ENCODE measurements at places on chromosomes 6 and 20. TPM values are rescaled to one million over a fixed set of nuclear protein-coding genes. Genes with fewer than 3 reads are reported as not detected.

The SMOC2 gene
- not detected for total RNA-seq

DNA sequence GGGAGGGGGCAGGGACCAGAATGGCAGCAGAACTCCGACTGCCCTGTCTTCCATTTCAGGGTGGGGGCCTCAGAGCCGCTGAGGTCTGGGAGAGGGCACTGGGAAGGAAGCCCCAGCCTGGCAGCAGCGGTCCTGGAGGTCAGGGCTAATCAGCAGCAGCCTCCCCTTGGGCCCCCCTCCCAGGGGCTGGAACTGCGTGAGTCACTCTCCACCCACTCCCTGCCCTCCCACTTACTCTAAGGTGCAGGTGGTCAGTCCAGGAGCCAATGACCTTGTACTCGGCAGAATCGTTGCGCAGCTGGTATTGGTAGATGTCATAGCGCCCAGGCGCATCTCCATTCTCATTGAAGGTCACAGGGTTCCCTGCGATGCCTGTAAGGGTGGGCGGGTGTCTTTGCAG lies 105.9 kb downstream of the GRM4 start:
- H3K36me3 ChIP-seq: no peaks in the 10 kb centered on the region
- no peak overlapping the region for H3K4me3 ChIP-seq
- no peak for DNase-seq
- no peak overlapping the region for H3K27ac ChIP-seq
- no peaks in the 10 kb centered on the region for H3K27me3 ChIP-seq
- no peaks in the 10 kb centered on the region for H3K4me1 ChIP-seq

GRCh38 chr20:2114990-2115681 lies 13.5 kb downstream of the STK35 start:
- H3K4me1 ChIP-seq: peaks cover 15% of the 10 kb centered on the region
- DNase-seq: no peak
- peaks cover 6% of the 10 kb centered on the region for H3K36me3 ChIP-seq
- no peaks in the 10 kb centered on the region for H3K27me3 ChIP-seq

GRCh38 chr20:39936401-39936800 lies 752.6 kb downstream of the MAFB start:
- H3K27me3 ChIP-seq: no peaks in the 10 kb centered on the region
- no peaks in the 10 kb centered on the region for H3K36me3 ChIP-seq
- no peak overlapping the region for H3K27ac ChIP-seq
- no peak for DNase-seq
- no peaks in the 10 kb centered on the region for H3K4me1 ChIP-seq
- H3K4me3 ChIP-seq: no peak overlapping the region

- H3K4me1 ChIP-seq: no peaks in the 10 kb centered on the region
- no peak overlapping the region for H3K27ac ChIP-seq
- DNase-seq: no peak
- no peaks in the 10 kb centered on the region for H3K27me3 ChIP-seq
Measured at GRCh38 chr6:163620670-163621330, 206.3 kb downstream of the QKI start.

GRCh38 chr6:128280960-128281359 lies 239.4 kb downstream of the PTPRK start:
- H3K4me3 ChIP-seq: no peak overlapping the region
- no peaks in the 10 kb centered on the region for H3K36me3 ChIP-seq
- H3K27me3 ChIP-seq: no peaks in the 10 kb centered on the region
- H3K4me1 ChIP-seq: no peaks in the 10 kb centered on the region
- H3K27ac ChIP-seq: no peak overlapping the region
- no peak for DNase-seq

DNA sequence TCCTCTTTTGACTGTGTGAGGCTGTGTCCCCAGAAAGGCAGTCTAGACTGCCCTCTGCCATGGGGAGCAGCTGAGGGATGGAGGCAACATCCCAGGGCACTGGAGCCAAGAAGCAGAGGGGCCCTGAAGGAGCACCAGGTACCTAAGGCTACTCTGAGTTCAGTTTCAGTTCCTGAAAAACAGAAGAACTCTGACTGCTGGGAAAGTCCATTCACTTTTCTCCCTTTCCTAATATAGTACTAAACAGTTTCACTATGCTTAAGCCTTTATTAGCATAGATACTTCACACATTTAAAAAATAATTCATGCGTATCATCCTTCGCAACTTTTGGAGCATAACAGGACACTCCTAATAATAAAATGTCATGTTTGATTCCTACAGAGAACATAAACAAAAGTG lies 130.0 kb downstream of the FOXC1 start:
- no peak overlapping the region for H3K27ac ChIP-seq
- no peak for DNase-seq
- no peaks in the 10 kb centered on the region for H3K4me1 ChIP-seq

- H3K4me1 ChIP-seq: no peaks in the 10 kb centered on the region
- no peaks in the 10 kb centered on the region for H3K27me3 ChIP-seq
- H3K4me3 ChIP-seq: no peak overlapping the region
- no peak for DNase-seq
- H3K27ac ChIP-seq: no peak overlapping the region
Measured at GRCh38 chr20:38238829-38239228, 21.7 kb downstream of the KIAA1755 start.

The ZNF334 gene
- not detected for total RNA-seq

The RAMACL gene
- total RNA-seq: 0.43 TPM

- H3K36me3 ChIP-seq: no peaks in the 10 kb centered on the region
- no peak overlapping the region for H3K4me3 ChIP-seq
- DNase-seq: no peak
- no peaks in the 10 kb centered on the region for H3K27me3 ChIP-seq
- H3K4me1 ChIP-seq: no peaks in the 10 kb centered on the region
Measured at GRCh38 chr6:129472239-129472638, 237.7 kb downstream of the ARHGAP18 start.

- H3K4me3 ChIP-seq: no peak overlapping the region
- no peaks in the 10 kb centered on the region for H3K27me3 ChIP-seq
- H3K27ac ChIP-seq: no peak overlapping the region
- no peaks in the 10 kb centered on the region for H3K4me1 ChIP-seq
- DNase-seq: no peak
Measured at GRCh38 chr6:122580737-122581136, 29.5 kb upstream of the PKIB start.

The GPANK1 gene
- 12.8 TPM for total RNA-seq

DNA sequence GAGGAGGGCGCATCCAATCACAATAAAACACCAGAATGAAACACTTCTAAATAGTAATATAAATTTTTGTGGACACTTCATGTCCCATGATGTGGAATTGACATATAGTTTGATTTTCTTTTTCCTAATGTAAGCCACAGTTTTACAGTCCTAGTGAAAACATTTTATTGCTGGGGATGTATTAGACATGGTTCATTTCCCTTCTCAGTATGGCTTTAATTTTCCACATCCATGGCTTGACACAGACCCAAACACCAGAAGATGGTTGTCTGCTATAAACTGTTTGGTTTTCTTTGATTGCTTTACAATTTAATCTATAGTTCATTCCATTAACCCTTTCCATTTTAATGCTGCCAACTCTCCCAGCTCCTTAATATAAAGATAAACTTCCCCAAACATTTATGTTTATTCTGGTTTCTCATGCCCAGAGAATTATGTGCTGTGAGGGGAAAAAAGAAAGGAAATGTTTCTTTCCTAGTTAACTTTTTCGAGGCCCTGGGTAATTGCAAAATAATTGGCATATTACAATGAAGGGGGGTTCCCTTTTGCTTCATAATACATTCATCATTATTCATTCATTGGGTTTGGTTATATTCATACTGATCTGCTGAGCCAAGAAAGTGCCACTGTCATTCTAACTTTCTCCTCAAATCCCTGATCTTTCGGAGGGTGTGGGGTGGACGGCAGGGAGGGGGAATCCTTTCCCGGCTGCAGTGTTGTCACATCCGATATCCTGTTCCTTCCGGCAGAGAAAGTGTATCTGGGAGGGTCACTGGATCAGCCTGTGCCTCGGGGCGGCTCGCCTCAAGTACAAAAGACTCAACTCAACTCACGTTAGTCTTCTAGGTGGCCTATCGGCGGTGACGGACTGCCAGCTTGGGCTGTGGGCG lies 127.6 kb upstream of the TFAP2D start:
- no peaks in the 10 kb centered on the region for H3K36me3 ChIP-seq
- H3K27me3 ChIP-seq: no peaks in the 10 kb centered on the region
- no peak for DNase-seq
- H3K27ac ChIP-seq: no peak overlapping the region
- H3K4me1 ChIP-seq: no peaks in the 10 kb centered on the region

The PRICKLE4 gene
- total RNA-seq: 0.61 TPM

GRCh38 chr6:26172608-26172968 lies 85.4 kb downstream of the HFE start:
- H3K4me3 ChIP-seq: peak overlapping the region; percentile 78
- DNase-seq: peak; percentile 55
- no peaks in the 10 kb centered on the region for H3K27me3 ChIP-seq
- no peaks in the 10 kb centered on the region for H3K36me3 ChIP-seq
- peaks cover 28% of the 10 kb centered on the region for H3K4me1 ChIP-seq

The PAX1 gene
- not detected for total RNA-seq

DNA sequence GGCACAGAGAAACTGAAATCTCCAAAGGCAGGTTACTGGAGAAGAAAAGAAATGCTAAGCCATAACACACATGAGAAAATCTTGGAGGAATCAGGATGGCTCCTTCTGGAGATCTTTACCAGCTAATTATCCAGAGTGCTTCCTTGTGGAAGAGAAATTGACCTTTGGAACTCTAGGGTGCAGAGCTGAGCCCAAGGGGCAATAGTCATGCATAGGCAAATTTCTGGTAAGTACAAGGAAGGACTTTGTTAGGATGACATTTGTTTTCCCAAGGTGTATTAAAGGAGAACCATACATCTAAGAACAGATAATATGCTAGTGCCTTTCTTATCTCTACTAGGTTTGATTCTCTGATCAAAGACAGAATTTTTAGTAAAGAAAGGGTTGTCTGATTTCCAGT lies 670.6 kb downstream of the DHX35 start:
- DNase-seq: no peak
- H3K4me3 ChIP-seq: no peak overlapping the region
- no peaks in the 10 kb centered on the region for H3K36me3 ChIP-seq
- no peaks in the 10 kb centered on the region for H3K27me3 ChIP-seq
- no peak overlapping the region for H3K27ac ChIP-seq

DNA sequence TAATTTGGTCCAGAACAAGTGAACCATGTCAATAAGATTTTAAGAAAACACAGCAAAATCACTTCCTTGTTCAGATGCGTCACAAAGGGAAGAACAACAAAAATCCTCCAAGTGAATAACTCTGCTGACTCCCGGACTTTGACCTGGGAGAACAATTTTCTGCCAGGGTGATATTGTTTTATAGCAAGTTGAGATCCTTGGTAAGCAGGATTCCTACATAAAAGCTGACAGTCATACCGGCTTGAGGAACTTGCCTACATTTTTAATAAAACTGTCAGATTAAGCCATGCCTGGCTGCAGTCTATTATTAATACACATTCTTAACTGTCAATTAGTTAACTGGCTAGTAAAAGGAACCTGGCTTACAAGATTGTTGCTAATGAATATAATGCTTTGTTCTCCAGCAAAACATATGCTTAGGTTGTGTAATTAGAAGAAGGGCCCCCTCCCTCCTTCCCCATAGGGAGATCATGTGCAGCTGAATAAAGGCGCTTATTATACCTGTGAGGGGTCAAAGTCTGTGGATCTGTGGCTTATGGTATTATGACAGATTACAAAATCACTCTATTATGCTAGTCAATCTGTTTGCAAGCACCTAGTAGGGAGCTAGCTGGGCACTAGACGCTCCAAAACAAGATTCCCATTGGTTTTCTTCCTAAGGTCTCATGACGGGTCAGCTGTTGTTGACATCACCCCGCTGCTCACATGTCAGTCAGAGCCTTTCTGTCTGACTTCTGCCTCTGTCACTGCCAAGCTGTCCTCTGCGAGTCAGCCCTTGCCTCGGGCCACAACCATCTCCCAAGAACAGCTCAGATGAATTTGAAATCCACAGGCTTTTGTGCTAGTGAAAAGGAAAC lies 44.6 kb upstream of the SEC63 start:
- no peaks in the 10 kb centered on the region for H3K27me3 ChIP-seq
- H3K4me1 ChIP-seq: no peaks in the 10 kb centered on the region
- no peak for DNase-seq
- no peak overlapping the region for H3K27ac ChIP-seq

GRCh38 chr6:100268326-100268725 lies 196.4 kb downstream of the SIM1 start:
- no peak overlapping the region for H3K4me3 ChIP-seq
- no peak for DNase-seq
- H3K27me3 ChIP-seq: no peaks in the 10 kb centered on the region
- H3K4me1 ChIP-seq: no peaks in the 10 kb centered on the region
- H3K27ac ChIP-seq: no peak overlapping the region
- no peaks in the 10 kb centered on the region for H3K36me3 ChIP-seq

DNA sequence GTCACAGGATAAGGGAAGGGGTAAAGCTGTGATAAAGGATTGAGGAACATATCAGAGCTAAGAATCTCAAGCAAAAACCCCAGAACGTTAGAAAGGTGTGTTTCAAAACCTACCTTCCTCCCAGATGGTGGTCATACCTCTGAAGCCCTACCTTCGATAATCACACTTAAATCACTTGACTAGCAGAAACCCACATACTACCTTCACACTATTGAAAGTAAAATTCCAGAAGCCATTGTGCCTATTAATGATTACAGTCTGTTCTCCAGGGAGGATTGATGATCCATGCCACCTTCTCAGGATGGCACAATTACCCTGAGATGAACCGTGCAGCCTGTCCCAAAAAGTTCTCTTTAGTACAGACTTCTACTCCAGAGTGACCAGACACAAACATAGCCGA lies 72.3 kb upstream of the SOX4 start:
- H3K27me3 ChIP-seq: no peaks in the 10 kb centered on the region
- DNase-seq: no peak
- H3K36me3 ChIP-seq: no peaks in the 10 kb centered on the region
- H3K4me1 ChIP-seq: no peaks in the 10 kb centered on the region
- H3K4me3 ChIP-seq: no peak overlapping the region

GRCh38 chr6:126280287-126280686 lies 59.6 kb upstream of the CENPW start:
- DNase-seq: no peak
- no peak overlapping the region for H3K4me3 ChIP-seq
- H3K27ac ChIP-seq: no peak overlapping the region

DNA sequence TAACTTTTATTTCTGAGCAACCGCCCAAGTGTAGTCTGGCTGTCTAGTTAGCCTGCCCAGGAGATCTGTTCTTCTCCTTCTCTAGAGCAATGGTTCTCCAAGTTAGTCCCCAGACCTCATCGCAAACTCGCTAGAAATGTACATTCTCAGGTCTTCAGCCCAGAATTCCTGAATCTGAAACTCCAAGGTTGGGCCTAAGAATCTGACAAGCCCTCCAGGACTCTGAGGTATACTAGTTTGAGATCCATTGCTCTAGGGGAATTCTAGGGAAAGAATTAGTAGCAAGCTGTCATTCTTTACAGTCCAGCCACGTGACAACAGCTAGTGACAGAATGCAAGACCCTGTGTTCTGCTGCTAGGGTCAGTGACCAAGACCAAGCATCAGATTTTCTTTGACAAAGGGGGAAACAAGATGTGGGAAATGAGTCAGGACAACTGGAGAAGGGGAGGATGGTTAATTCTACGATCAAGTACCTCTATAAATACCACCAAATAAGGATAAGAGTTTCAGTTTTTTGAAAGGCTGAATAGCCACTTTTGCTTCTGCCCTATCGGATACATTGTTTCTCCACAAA lies 5.8 kb downstream of the UBE2V1 start:
- no peaks in the 10 kb centered on the region for H3K36me3 ChIP-seq
- DNase-seq: no peak
- peaks cover 47% of the 10 kb centered on the region for H3K4me1 ChIP-seq
- no peaks in the 10 kb centered on the region for H3K27me3 ChIP-seq
- H3K4me3 ChIP-seq: no peak overlapping the region
- no peak overlapping the region for H3K27ac ChIP-seq

GRCh38 chr6:97361286-97361685 lies 78.3 kb upstream of the MMS22L start:
- H3K27ac ChIP-seq: no peak overlapping the region
- no peaks in the 10 kb centered on the region for H3K36me3 ChIP-seq
- no peak overlapping the region for H3K4me3 ChIP-seq
- H3K27me3 ChIP-seq: no peaks in the 10 kb centered on the region
- no peak for DNase-seq
- no peaks in the 10 kb centered on the region for H3K4me1 ChIP-seq
